Fibroblast of lung (primary cell): ENCODE measurements at places on chromosomes 12 and 14. TPM values are rescaled to one million over a fixed set of nuclear protein-coding genes. Genes with fewer than 3 reads are reported as not detected.

The CD163L1 gene
- 0.33 TPM in 1 of 2 replicates, not detected in the other for total RNA-seq

The MRPL52 gene
- 40.8 and 50.5 TPM in 2 replicates for total RNA-seq

The KLRK1 gene
- not detected in 2 replicates for total RNA-seq

The TAS2R42 gene
- total RNA-seq: not detected in 2 replicates

The OTOGL gene
- total RNA-seq: under 0.01 and 0.17 TPM in 2 replicates

The COQ5 gene
- total RNA-seq: 31.8 and 38.5 TPM in 2 replicates

The EPS8 gene
- 71.4 and 108 TPM in 2 replicates for total RNA-seq

The CCDC196 gene
- total RNA-seq: not detected in 2 replicates

The RNFT2 gene
- 2.3 and 3.1 TPM in 2 replicates for total RNA-seq

The FGD4 gene
- total RNA-seq: 2.3 and 7.6 TPM in 2 replicates
